ENCODE measurements at places on chromosomes 2 and 18. TPM values are rescaled to one million over a fixed set of nuclear protein-coding genes. Genes with fewer than 3 reads are reported as not detected.

SLC30A3 gene
- 5.5 TPM for total RNA-seq

MROH2A gene
- not detected for total RNA-seq

VWC2L gene
- total RNA-seq: 4.3 TPM

- no peak for DNase-seq
Observed at GRCh38 chr2:82013641-82014040, 1709.1 kb upstream of the LRRTM1 start.

DRC1 gene
- total RNA-seq: not detected

DNA sequence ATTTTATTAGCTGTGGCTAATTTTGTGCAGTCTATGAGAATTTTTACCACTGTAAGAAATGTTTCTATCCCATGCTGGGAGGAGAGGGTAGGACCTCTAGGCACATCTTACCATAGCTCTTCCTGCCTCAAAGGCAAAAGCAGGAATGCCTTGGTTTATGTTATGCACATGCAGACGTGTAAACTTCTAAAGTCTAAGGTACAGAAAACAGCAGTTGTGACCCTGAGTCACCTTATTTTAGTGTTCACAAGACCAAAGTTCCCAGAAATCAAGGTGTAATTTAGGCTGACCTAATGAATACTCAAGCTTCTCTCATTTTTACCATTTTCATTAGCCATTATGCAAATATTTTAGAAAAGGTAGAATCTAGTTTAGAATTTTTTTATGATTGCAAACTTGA lies 15.4 kb upstream of the WIPF1 start:
- no peak for DNase-seq

ACVR1C gene
- total RNA-seq: 2.4 TPM

DNA sequence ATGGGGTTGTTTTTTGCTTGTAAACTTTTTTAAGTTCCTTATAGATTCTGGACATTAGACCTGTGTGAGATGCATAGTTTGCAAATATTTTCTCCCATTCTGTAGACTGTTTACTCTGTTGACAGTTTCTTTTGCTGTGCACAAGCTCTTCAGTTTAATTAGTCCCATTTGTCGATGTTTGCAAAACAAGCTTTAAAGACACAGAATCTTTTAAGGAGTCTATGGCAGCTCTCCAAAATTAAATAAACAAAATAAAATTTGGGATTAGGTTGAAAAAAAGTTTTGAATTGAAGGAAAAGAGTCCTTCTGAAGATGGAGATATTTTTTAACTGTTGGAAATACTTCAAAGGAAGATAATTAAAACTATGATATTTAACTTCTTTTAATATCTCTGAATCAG lies 88.8 kb downstream of the MAP3K20 start:
- DNase-seq: no peak

REG1B gene
- total RNA-seq: 1.4 TPM

DNA sequence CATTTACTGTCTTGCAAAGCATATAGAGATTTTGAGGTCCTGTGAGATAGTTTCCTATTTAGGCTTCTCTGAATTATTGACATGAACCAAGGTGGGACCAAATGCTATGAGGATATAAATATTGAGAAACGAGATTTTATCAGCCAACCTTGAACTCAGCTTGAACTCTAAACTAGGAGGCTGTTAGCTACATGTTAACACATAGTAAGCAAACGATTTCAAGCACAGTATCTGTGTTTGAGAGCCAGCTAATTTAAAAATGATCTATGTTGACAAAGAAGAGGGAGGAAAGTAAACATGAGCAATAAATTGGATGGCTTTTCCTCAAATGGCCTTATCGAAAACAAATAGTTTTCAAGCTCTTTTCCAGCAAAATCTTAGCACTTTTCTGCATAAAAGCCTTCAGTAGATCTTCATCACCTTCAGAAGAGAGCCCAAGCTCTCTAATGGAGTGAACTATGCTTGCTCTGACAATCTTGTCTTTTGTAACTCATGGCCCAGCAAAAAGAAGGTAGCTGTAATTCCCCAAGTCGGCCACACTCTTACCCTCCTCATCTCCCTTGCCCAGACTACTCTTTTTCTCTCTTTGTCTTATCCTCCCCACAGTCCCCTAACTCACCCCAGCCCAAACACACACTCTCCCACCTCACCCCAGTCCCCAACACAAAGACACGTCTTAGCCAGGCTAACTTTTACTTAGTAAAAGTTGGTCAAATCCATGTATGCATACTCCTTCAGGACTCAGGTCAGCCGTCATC lies 14.7 kb downstream of the CD28 start:
- no peak for DNase-seq

DNA sequence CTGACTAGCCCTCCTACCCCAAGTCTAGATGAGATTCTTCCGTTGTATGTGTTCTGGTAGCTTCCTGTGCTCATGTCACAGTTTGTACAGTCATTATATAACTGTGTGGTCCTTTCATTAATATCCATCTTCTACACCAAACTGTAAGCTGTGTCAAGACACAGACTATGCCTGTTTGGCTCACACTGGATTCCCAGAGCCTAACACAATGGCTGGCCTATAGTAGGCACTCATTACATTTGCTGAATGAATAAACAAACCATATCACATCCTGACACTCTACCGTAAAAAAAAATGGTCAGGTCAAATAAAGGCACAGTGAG lies 72.6 kb downstream of the ANKRD44 start:
- DNase-seq: no peak

Measured in umbilical cord (tissue), 2 donors.